ENCODE measurements at places on chromosomes 6 and 20. TPM values are rescaled to one million over a fixed set of nuclear protein-coding genes. Genes with fewer than 3 reads are reported as not detected.

Gene PTK7
- total RNA-seq, result 90.8 TPM

Gene TRIM31
- total RNA-seq, result 0.31 TPM

GRCh38 chr20:61613917-61614705 is 362.1 kb downstream of the CDH4 start:
- no peak for DNase-seq
- H3K27me3 ChIP-seq, result no peaks in the 10 kb centered on the region
- no peak overlapping the region for H3K4me3 ChIP-seq
- H3K36me3 ChIP-seq, result no peaks in the 10 kb centered on the region
- no peaks in the 10 kb centered on the region for H3K4me1 ChIP-seq

- H3K27ac ChIP-seq, result no peak overlapping the region
- H3K27me3 ChIP-seq, result no peaks in the 10 kb centered on the region
- no peaks in the 10 kb centered on the region for H3K36me3 ChIP-seq
- DNase-seq, result no peak
- no peak overlapping the region for H3K4me3 ChIP-seq
Observed at GRCh38 chr20:40144581-40144980, 544.5 kb downstream of the MAFB start.

DNA sequence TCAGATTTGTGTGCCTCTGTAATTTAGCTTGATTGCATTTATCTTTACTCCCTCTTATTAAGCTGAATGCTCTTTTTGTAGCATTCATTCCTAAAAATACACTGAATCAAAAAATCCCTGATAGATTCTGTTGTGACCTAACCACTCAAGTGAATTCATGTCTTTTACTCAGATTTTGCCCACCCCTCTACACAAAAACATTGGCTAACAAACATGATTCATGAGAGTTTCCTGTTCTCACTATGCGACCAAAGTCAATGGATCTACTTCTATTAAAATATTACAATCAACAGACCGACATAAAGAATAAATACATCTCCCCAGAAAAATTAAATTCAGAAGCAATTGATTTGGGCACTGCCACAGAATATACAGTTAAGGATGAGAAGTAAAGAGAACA is 99.5 kb upstream of the THEMIS start:
- H3K27me3 ChIP-seq, result no peaks in the 10 kb centered on the region
- no peak for DNase-seq
- no peaks in the 10 kb centered on the region for H3K4me1 ChIP-seq
- H3K36me3 ChIP-seq, result peaks cover 3% of the 10 kb centered on the region
- no peak overlapping the region for H3K4me3 ChIP-seq
- H3K27ac ChIP-seq, result no peak overlapping the region

Gene HTR1B
- not detected for total RNA-seq

Gene SLC22A16
- 1.3 TPM for total RNA-seq

Gene RIPPLY2
- total RNA-seq, result not detected

DNA sequence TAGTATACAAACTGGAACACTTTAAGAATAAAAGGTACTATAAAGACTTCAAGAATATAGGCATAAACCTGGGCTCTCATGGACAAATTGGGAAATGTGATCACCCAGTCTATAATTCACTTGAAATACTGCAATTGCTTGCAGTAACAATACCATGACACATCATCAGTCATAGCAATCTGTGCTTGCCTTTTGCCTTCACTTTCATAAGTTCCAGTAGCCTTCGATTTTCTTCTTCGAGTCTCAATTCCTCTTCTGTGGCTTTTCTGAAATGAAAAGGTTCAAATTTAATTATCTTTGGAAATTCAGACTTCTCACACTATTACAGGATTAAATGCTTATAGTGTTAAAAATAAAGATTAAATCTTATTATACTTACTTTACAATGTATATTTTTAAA is 96.3 kb upstream of the ZBTB24 start:
- H3K4me3 ChIP-seq, result no peak overlapping the region
- DNase-seq, result no peak
- no peaks in the 10 kb centered on the region for H3K4me1 ChIP-seq
- H3K27ac ChIP-seq, result no peak overlapping the region

DNA sequence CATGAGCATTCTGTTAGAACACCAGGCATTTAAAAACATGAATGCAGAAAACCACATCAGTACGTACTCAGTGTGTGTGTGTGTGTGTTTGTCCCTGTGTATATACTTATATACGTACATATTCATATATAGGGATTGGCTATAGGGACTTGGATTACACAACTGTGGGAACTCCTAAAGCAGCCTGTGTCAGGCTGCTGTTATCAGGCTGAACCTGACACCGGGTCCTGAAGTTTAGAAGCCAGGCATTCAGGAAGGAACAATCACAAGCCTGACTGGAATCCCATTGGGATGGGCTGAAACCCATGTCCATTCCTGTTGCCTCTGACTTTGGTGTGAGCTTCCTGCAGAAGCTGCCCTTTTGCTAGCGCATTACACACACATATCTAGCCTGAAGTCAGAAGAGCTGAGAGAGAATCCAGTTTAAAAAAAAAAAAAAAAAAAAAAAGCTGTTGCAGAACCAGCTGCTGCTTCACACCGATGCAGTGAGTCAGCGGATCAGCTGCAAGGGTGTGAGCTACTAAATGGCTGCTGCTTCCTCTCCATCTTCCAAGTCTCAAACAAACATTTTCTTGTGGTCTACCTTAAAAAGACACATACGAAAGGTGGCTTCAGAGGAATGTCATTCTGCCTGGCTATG is 348.1 kb downstream of the THBS2 start:
- no peaks in the 10 kb centered on the region for H3K36me3 ChIP-seq
- no peaks in the 10 kb centered on the region for H3K27me3 ChIP-seq
- H3K27ac ChIP-seq, result no peak overlapping the region
- H3K4me3 ChIP-seq, result no peak overlapping the region
- no peak for DNase-seq
- no peaks in the 10 kb centered on the region for H3K4me1 ChIP-seq

- no peak overlapping the region for H3K4me3 ChIP-seq
- no peak overlapping the region for H3K27ac ChIP-seq
- no peaks in the 10 kb centered on the region for H3K4me1 ChIP-seq
- H3K27me3 ChIP-seq, result no peaks in the 10 kb centered on the region
- DNase-seq, result no peak
- no peaks in the 10 kb centered on the region for H3K36me3 ChIP-seq
Observed at GRCh38 chr6:15227827-15228318, 18.0 kb upstream of the JARID2 start.

DNA sequence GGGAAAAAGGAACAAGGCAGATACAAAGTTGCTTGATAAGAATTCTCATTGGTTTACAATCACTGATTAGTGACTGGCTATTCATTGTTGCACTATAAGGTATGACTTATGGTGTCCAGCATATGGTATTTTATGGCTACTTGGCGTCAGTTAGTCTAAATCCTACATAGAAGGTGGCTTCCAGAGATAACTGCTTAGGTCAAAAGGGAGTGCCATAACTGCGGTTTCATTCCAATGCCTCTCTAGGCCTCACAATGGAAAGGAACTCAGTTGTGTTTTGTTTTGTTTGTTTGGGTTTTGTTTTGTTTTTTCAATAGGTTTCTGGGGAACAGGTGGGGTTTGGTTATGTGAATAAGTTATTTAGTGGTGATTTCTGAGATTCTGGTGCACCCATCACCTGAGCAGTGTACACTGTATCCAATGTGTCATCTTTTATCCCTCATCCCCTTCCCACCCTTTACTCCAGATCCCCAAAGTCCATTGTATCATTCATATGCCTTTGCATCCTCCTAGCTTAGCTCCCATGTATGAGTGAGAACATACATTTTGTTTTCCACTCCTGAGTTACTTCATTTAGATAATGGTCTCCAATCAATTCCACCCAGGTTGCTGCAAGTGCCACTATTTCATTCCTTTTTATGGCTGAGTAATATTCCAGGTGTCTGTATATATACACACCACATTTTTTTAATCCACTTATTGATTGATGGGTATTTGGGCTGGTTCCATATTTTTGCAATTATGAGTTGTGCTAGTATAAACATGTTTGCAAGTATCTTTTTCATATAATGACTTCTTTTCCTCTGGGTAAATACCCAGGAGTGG is 7.0 kb downstream of the GOPC start:
- no peak overlapping the region for H3K4me3 ChIP-seq
- no peak overlapping the region for H3K27ac ChIP-seq
- no peaks in the 10 kb centered on the region for H3K4me1 ChIP-seq

DNA sequence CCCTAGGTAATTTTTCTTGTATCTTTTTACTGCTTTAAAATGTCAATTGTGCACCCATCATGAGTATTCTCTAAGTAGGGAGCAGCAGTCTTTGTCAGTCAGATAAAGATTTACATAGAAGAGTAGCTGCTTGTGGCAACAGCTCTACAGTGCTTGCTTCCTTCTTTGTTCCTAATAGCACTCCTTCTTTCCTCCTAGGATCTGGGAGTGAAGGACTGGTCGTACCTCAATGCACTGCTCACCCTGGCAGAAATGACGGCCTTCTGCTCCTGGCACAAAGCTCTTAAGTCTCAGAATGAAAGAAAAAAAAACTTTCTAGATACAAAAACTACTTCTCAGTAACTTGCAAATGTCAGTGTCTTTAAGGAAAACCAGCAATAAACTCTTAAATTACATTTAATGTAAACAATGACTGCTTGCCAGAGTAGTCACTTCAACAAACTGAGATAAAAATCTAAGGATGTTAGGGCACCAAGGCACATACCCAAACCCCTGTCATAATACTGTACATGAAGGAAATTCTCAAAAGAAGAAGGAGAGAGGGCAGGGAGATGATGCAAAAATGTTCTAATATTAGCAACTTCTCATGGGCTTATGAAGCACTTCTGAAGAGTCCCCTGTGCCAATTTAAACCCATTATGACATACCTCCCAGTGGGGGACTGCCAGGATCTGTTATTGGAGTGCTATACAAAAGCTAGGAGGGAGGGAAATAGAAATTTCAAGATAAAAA is 34.0 kb downstream of the NCOA6 start:
- no peak overlapping the region for H3K4me3 ChIP-seq
- peak; percentile 31 for DNase-seq
- no peak overlapping the region for H3K27ac ChIP-seq
- peaks cover 15% of the 10 kb centered on the region for H3K4me1 ChIP-seq
- H3K36me3 ChIP-seq, result peaks cover 9% of the 10 kb centered on the region

- peak overlapping the region; percentile 77 for H3K27ac ChIP-seq
- H3K4me1 ChIP-seq, result no peaks in the 10 kb centered on the region
- H3K36me3 ChIP-seq, result no peaks in the 10 kb centered on the region
- H3K4me3 ChIP-seq, result no peak overlapping the region
- DNase-seq, result no peak
- no peaks in the 10 kb centered on the region for H3K27me3 ChIP-seq
Observed at GRCh38 chr6:25137480-25137879, 141.7 kb upstream of the CARMIL1 start.

DNA sequence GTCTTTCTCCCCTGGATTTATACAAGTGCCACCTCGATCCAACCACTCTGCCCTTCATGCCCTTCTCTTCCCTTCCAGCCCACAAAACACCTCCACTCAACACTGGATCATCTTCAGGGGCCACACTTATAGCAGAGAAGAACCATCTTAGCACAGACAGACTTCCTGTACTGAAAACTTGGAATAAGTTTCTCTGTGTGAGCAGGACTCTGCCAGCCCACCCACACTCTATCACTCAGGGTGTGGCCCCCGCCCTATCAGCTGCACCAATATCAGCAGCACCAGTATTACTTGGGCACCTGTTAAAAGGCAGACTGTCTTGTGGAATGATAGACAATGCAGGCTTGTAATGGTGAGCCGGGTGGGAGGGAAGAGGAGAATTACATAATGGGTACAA is 86.7 kb downstream of the SCML4 start:
- no peaks in the 10 kb centered on the region for H3K36me3 ChIP-seq
- DNase-seq, result no peak
- no peak overlapping the region for H3K27ac ChIP-seq
- no peak overlapping the region for H3K4me3 ChIP-seq

Gene BRPF3
- 29.2 TPM for total RNA-seq

GRCh38 chr6:10386756-10387654 is 27.9 kb downstream of the TFAP2A start:
- H3K27me3 ChIP-seq, result peaks cover 12% of the 10 kb centered on the region
- no peak overlapping the region for H3K4me3 ChIP-seq
- H3K36me3 ChIP-seq, result no peaks in the 10 kb centered on the region
- no peak overlapping the region for H3K27ac ChIP-seq
- no peak for DNase-seq

- no peak overlapping the region for H3K27ac ChIP-seq
- H3K4me3 ChIP-seq, result no peak overlapping the region
- no peaks in the 10 kb centered on the region for H3K4me1 ChIP-seq
- no peaks in the 10 kb centered on the region for H3K36me3 ChIP-seq
- no peaks in the 10 kb centered on the region for H3K27me3 ChIP-seq
Observed at GRCh38 chr6:89028774-89029173, 51.8 kb upstream of the PNRC1 start.

- no peaks in the 10 kb centered on the region for H3K36me3 ChIP-seq
- H3K27me3 ChIP-seq, result no peaks in the 10 kb centered on the region
- H3K4me1 ChIP-seq, result peaks cover 14% of the 10 kb centered on the region
- DNase-seq, result peak; percentile 53
Observed at GRCh38 chr6:111985202-111985731, 68.6 kb upstream of the CCN6 start.

Gene PRRT1
- 2.0 TPM for total RNA-seq

GRCh38 chr6:145260484-145261175 is 474.7 kb downstream of the EPM2A start:
- no peaks in the 10 kb centered on the region for H3K4me1 ChIP-seq
- no peak overlapping the region for H3K4me3 ChIP-seq
- no peaks in the 10 kb centered on the region for H3K36me3 ChIP-seq
- no peak overlapping the region for H3K27ac ChIP-seq
- DNase-seq, result peak; percentile 81

- no peak overlapping the region for H3K27ac ChIP-seq
- H3K4me1 ChIP-seq, result peaks cover 4% of the 10 kb centered on the region
- H3K36me3 ChIP-seq, result no peaks in the 10 kb centered on the region
Observed at GRCh38 chr6:144319211-144319610, 34.1 kb downstream of the UTRN start.

Gene SCRT2
- total RNA-seq, result not detected

DNA sequence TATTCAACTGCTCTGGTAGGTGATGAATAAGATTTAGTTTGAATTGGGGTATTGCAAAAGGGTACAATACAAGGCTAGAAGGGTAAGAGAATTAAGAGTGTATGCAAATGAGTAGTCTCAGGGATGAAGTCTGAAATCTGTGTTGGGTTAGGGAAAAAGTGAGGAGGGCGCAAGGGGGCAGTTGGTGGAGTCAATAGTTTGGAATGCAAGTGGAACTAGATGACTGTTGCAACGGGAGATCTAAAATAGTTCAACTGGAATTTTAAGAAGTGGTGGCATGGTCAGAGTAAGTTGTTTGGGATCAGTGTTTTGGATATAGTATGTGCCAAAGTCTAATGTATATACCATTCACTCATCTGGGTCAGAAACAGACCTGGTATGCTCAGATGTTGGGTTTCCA is 329.6 kb downstream of the GJA1 start:
- no peak overlapping the region for H3K4me3 ChIP-seq
- DNase-seq, result no peak
- H3K4me1 ChIP-seq, result no peaks in the 10 kb centered on the region
- H3K27me3 ChIP-seq, result no peaks in the 10 kb centered on the region
- no peaks in the 10 kb centered on the region for H3K36me3 ChIP-seq
- no peak overlapping the region for H3K27ac ChIP-seq

Gene MUC22
- total RNA-seq, result 0.06 TPM

- H3K4me1 ChIP-seq, result no peaks in the 10 kb centered on the region
- no peaks in the 10 kb centered on the region for H3K27me3 ChIP-seq
- DNase-seq, result no peak
- no peak overlapping the region for H3K27ac ChIP-seq
- H3K36me3 ChIP-seq, result no peaks in the 10 kb centered on the region
Observed at GRCh38 chr6:108837236-108837971, 10.8 kb upstream of the ARMC2 start.

Measured in lung (tissue), 17 donors.